Neuronal stem cell (in vitro differentiated cells): ENCODE measurements at places on chromosomes 16 and 17.

DNA sequence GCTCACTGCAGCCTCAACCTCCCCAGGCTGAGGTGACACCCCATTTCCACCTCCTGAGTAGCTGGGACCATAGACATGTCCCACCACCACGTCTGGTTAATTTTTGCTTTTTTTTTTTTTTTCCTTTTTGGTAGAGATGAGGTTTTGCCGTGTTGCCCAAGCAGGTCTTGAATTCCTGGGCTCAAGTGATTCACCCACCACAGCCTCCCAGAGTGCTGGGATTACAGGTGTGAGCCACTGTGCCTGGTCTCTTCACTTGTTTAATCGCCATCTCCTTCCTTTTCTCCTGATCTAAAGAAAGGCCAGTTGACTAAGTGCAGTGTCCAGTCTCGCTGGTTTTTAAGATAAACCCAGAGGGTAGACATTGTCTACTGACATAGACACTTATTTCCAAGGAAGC lies 152.0 kb downstream of the C16orf95 start:
- no peak for DNase-seq

DNA sequence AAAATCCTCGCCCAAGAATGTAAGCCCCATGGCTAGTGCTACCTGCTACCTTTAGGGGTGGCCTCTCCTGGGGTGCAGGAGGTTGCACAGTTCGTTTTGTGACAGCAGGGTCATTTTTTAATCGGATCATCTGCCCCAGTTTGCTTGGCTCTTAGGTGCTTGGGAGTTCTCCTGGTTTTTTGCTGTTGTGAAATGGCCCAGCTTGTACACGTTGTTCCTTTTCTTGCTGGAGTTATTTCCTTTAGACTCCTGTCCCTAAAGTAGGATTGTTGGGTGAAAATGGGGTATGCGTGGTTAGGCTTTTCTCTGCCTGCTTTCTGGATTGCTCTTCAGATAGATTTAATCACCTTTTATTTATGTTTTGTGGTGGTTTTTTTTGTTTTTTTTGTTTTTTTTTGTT lies 25.8 kb downstream of the ABCC1 start:
- no peak for DNase-seq

DNA sequence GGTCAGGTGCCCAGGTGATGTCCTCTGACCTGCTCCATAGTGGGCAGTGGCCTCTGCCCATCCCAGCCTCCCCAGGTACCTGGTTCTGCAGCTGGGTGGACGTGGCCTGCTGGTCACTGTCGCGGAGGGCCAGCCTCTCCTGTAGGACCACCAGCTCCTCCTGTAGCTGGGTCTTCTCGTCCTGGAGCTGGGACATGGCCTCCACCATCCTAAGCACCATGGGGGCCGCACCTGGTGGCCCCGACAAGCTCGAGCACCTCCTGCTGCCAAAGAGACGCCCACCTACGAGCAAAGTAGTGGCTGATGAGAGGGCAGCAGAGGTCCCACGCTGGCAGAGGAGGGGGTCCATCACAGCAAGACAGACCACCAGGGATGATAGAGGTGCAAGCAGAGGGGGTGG lies 16.9 kb downstream of the KIFC3 start:
- DNase-seq, result no peak

DNA sequence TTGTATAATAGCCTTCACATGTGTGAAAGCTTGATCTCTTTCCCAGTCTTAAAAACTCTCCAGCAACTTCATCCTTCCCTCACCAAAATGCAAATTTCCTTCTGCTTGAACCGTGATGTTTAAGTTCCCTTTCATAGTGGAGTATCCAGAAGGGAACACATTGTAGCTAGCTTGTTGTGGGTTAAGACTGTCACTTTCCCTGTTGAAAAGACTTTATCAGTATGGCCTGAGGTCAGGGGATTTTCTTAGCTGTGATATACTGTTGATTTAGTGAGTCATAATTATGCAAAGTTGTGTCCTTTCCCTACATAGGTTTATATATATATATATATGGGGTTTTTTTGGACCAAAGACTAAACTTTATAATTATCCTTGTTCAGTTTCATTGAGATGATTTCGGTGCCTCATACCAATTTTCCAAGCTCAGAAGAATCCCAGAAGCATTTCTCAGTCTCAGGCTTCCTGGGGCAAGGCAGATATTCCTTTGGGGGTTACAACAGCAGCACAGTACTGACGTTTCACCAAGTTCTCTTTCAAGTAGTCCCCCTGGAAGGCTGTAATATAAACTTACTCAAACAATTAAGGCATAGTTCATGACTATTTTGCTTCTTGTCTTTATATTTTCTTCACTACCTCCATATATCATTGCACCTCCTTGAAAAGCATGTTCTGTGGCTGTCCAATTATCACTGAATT lies 35.7 kb downstream of the ESRP2 start:
- no peak for DNase-seq

DNA sequence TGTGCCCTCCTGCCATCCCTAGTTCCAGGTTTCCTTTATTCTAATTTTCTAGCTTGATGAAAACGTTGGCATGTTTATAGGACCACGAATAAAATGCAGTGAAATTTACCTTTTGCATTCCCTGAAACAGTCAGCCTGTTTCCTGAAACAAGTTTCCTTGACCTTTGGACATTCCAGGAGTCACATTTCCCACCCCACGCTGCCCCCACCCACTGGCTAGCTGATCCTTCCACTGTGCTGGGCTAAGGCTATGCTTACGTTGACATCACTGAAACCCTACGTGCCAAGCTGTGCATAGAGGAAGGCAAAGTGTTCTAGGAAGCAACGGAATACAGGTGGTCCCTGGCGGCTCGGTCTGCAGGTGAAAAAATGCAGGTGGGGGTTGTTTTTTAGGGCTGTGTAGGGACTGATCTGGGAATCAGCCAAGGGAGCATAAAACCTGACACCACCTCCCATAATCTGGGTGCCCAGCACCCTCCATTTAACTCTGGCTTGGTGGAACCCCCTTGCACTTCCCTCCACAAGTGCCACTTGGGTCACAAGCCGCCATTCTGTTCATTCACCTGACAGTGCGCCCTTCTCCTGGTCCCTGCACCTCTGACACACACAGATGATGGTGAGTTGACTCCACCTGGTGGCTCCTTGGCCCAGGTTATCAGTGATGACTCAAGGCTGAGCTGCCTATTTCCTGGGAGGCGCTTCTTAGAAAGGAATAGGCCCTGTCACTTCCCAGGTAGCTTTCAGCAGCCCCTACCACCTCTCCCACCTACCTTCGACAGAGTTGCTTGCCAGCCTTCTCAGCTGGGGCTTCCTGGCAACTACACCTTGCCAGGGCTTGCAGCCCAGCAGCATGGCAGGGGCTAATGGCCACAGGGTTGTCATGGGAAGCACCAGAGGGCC lies 83.7 kb downstream of the N4BP1 start:
- DNase-seq, result no peak

- DNase-seq, result no peak
Observed at GRCh38 chr17:16929757-16930520, 42.0 kb downstream of the TNFRSF13B start.

- no peak for DNase-seq
Observed at GRCh38 chr17:67605256-67605912, 112.4 kb upstream of the NOL11 start.
